Choroid plexus epithelial cell (primary cell): ENCODE measurements at places on chromosomes 4 and X.

- DNase-seq, result peak; percentile 41
Measured at GRCh38 chr4:119116925-119117900, 18.4 kb upstream of the MYOZ2 start.

- DNase-seq, result peak; percentile 59
Measured at GRCh38 chr4:74262522-74262921, 45.7 kb upstream of the EPGN start.

DNA sequence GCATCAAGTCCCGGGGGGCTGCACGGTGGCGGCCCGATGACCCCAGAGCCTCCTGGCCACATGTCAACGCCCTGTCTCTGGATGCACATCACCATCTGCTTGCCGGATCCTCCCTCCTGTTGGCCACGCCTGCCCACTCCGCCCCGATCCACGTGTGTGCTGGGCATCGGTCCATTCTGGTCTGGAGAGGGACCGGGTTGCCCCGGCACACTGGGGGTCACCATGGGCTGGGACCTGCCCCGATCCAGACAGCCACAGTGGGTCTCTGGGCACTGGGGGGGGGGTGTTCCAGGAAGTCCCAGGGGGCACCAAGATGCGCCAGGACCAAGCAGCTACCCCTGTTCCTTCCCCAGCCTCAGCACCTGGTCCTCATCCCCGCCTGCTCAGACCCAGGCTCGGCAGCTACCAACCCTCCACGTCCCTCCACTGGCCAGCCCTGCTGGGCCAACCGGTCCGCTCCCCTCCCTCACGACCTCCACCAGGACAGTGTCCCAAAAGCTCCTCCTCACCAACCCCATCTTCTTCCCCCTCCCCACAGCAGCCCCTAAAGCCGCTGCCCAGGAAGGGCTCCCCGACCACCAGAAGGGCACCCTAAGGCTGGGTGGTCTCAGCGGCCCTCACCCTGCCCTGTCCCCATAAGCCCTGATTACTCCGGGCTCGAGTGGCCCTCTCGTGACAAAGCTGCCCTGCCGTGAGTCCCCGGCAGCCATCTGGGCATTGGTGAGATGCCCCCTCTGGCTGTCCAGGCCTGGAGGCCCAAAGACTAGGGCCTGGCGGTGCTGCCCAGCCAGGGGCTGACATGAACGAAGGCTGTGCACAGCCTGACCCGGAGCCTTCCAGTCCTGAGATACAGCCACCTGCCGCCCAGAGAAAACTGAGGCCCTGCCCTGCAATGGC is 4.6 kb downstream of the CTBP1 start:
- DNase-seq, result no peak

GRCh38 chr4:138028923-138029322 is 213.2 kb downstream of the SLC7A11 start:
- no peak for DNase-seq

GRCh38 chr4:108008721-108009120 is 19.0 kb downstream of the HADH start:
- DNase-seq, result peak; percentile 46

DNA sequence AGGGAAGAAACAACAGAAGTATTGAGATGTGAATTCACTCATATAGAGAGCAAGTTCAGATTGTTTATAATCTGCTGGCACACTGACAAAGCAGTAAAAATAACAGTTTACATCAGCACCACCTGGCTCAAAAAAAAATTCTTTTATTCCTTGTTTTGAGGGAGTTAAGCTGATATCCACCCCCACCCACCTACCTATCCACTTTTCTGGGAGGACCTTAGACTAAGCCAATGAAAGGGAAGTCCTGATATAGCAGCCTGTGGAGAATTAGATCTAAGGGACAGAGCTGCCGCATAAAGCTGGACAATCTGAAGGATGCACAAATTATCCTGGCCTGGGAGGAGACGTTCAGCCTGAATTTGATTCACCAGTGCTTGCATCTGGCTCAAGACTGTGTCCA is 264.5 kb downstream of the RCHY1 start:
- no peak for DNase-seq

- no peak for DNase-seq
Measured at GRCh38 chrX:104842646-104843045, 276.6 kb downstream of the IL1RAPL2 start.

DNA sequence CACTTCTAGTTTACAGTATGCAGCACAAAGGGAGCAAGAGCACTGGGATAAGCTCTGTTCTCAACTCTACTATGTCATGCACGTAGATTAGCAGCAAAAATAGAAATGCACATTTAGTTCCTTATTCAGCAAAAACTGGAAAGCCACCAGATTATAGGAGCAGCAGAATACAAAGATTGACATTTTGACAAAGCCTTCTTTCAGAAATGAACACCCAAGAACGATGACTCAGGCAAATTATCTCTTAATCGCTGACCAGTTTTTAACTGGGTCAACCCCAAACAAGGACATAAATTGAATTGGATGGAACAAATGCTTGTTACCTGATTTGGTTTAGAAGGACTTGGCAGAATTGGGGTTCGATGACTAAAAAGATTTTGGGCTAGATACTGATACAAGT is 775.3 kb upstream of the HS3ST1 start:
- no peak for DNase-seq

GRCh38 chrX:143580266-143580665 is 55.6 kb downstream of the SLITRK4 start:
- DNase-seq, result no peak

DNA sequence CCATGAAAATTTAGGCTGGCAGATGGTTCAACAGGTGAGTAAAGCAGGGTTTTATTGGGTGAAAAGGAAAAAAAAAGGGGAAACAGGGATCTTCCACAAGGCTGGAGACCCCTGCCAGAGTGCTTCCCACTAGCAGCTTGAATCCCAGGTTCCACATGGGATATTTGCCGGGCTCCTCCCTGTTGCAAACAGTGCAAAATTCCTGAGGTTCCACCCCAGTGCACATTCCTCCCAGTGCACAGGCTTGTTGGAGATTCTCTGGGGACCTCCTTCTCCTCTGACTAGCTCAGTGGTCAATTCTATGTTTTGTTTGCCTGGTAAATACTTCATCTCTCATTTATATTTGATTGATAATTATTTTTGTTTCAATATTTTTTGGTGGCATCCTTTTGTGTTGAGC is 66.4 kb upstream of the UGT2B15 start:
- DNase-seq, result no peak

GRCh38 chrX:121254336-121254735 is 206.9 kb downstream of the GLUD2 start:
- DNase-seq, result peak; percentile 2

- no peak for DNase-seq
Measured at GRCh38 chr4:102612824-102613366, 111.7 kb downstream of the NFKB1 start.

GRCh38 chrX:14027036-14027435 is 2.7 kb downstream of the GEMIN8 start:
- DNase-seq, result peak; percentile 42

DNA sequence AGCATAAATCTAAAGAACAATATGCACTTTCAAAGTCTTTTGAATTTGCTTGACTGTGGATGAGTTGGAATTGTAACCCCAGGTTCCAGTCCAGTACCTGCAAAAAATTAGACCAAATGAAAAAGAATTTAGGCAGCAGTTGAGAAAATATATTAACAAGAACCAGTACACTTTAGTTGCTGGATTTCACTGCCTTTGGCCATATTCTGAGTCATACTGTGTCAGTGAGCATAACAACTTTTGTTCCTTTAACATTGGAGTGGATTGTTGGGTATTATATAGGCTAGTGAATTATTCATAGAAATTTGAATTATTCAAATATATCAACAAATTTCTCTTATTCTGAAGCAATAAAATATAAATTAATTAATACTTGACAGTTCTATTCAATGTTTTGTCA is 101.5 kb upstream of the SMAD1 start:
- DNase-seq, result no peak

DNA sequence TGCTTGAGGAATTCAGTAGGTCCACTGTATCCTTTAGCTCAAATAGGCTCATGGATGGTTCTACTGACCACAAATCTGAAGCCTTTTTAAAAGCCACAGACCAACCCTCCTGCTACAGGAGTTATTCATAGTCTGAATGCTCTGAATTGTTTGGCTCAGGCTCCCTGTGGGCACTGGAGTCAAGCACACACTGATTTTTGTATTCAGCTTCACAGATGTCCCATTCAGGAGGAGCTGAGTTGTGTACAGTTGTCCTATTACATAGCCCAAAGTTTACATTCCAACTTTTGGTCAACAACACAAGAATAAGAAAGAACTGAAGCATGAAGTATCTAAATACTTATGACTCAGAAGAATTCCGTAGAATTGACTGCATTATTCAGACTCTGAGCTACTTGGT is 243.9 kb downstream of the UNC5C start:
- DNase-seq, result peak; percentile 83

GRCh38 chrX:57984620-57985019 is 74.4 kb upstream of the ZXDA start:
- DNase-seq, result no peak

DNA sequence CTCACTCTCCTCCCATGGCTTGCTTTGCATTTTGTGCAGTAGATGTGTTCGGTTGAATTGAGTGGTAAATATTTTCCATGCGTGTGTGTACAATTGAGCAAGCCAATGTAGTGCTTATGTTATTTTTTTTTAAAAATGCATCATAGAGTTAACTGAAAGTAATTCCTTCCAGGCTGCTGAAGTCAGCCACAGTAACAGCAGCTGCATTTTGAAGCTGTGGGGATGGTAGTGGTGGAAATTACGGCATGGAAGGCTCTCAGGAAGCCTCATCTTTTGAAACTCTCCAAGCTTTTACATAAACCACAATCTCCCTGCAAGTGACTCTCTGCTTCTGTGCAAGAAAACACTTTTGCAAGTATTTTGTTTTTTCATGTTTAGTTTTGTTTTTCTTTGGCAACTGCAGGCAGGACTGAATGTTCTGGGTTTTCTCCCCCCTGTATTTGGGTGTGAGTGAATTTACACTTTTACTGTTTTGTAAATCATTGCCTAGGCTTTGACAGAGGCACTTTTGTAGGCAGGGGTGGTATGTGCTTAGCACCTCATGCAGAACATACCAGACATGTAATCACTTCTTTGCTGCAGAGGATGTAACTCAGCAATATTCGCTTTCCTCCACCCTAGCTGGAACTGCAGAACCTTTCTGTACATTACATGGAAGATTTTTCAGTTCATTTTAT is 56.2 kb downstream of the LRRC66 start:
- peak; percentile 4 for DNase-seq

DNA sequence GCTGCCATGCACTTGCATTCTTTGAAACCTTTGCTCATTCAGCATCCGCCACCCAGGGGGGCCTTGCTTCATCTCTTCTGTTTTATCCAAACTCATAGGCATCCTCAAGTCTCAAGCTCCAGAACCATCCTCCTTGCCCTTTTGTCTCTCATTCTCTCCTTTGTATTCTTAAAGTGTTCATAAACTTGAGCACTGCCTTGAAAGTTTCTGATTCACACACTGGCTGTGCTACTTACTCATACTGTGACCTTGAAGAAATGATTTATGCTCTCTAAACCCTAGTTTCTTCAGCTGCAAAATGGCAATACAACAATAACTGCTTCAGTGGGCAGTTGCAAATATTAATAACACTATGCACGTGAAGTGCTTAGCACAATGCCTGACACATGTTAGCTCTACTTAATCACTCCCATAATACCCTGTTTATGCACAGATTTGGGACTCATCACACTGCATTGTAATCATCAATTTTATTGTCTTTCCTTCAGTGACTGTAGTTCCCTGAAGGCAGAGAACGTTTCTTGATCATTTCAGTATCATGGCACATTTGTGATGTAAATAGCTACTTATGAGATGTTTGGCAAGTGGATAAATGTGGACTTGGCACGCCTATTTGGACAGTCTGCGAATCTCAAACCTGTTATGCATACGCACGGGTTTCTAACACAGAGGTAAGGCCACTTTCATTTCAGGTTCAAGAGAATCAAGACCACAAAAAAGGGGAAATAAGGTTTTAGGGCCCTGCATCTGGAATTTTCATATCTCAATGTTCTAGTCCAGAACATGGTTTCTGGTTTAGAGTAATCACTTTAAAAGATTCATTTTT is 291.0 kb downstream of the LDB2 start:
- no peak for DNase-seq

- DNase-seq, result peak; percentile 23
Measured at GRCh38 chr4:83866834-83867621, 331.1 kb downstream of the GPAT3 start.

DNA sequence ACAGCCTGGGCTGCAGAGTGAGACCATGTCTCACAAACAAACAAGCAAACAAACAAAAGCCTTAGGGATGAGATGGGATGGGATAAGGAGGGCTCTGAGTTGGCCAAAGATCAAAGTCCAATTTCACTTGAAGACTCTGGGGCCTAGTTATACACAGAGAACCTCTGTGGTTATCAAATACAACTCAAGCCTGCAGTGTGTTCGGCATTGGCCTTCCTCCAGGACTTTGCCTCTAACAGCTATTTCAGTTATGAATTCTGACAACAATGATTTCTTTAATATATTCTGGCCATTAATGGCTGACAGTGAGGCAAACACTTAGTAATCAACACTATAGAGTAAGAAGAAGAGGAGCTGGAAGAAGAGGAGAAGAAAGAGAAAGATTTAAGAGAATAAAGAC is 171.1 kb downstream of the PDGFRA start:
- peak; percentile 8 for DNase-seq

DNA sequence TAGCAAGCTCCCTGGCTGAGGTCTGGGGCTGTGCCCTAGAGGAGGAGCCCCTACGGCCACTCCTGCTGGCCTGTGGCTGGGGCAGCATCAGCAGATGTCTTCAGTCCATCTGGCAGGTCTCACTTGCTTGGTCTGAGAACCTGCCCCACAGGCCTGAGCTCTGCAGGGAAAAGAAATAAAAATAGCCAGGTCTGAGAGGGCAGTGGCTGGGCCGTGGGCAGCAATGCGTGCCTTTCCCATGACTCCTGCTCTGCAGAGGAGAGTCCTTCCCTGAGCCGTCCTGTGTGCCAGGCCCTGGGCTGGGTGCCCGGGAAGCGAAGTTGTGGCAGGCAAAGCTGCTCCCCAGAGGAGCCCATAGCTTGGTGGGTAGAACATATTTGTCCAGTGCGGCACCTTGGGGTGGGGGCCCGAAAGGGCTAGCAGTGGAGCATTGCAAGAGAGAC is 11.3 kb upstream of the KIAA0232 start:
- no peak for DNase-seq

DNA sequence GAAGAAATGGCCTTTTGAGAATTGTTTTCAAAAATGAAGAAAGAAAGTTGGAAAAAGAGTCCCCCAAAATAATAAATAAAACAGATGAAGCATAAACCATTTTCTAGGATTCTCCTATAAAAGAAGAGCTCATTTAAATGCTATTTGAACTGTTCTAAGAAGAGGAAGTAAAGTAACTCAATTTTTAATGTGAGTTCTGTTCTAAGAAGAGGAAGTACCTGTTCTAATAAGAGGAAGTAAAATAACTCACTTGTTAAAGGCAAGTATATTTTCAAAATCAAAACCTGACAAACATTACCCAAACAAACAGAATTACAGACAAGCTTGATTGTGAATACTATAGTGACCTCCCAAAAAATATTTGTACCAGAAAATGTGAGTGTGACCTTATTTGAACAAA is 1326.3 kb downstream of the C4orf33 start:
- DNase-seq, result no peak

DNA sequence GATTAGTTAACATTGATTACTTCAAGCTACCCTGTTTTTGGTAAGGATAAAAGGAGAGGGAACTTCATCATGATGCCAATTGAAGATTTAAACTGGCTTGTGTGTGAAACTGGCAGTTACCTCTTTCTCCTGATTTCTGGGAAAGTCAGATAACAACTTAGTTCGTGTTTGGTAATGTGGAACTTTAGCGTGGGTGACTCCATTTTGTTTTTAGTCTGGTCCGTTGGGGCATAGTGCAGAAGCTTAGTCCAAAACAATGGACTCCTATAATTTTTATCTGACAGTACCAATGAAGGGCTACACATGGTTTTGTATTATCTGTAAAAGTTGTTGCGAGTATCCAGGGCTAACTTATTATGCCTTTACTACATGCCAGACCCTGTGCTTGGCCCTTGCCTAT is 294.9 kb downstream of the GUCY2F start:
- DNase-seq, result no peak
